AG08396 (cell line): ENCODE measurements at places on chromosomes 7 and 10.

DNA sequence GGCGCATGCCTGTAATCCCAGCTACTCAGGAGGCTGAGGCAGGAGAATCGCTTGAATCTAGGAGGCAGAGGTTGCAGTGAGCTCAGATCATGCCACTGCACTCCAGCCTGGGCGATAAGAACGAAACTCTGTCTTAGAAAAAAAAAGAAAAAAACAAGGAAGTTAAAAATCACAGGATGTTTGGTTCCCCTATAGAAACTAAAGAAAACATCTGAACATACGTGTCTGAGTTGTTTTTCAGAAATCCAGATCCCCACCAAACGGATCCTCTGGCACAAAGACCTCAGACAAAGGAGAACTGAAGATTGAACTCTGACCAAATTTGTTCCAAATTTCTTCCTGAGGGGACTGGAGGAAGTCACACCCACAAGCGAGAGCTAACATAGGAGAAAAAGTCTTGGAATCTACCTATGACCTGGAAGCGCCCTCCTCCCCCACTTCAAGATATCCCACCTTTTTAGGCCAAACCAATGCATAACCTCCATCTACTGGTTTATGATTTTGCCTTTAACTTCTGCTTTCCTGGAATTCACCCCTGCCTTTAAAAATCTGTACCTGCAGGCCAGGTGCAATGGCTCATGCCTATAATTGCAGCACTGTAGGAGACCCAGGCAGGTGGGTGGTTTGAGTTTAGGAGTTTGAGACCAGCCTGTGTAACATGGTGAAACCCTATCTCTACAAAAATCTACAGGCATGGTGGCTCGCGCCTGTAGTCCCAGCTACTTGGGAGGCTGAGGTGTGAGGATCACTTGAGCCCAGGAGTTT, 19.7 kb upstream of the SIRT1 start:
- no peak for DNase-seq

DNA sequence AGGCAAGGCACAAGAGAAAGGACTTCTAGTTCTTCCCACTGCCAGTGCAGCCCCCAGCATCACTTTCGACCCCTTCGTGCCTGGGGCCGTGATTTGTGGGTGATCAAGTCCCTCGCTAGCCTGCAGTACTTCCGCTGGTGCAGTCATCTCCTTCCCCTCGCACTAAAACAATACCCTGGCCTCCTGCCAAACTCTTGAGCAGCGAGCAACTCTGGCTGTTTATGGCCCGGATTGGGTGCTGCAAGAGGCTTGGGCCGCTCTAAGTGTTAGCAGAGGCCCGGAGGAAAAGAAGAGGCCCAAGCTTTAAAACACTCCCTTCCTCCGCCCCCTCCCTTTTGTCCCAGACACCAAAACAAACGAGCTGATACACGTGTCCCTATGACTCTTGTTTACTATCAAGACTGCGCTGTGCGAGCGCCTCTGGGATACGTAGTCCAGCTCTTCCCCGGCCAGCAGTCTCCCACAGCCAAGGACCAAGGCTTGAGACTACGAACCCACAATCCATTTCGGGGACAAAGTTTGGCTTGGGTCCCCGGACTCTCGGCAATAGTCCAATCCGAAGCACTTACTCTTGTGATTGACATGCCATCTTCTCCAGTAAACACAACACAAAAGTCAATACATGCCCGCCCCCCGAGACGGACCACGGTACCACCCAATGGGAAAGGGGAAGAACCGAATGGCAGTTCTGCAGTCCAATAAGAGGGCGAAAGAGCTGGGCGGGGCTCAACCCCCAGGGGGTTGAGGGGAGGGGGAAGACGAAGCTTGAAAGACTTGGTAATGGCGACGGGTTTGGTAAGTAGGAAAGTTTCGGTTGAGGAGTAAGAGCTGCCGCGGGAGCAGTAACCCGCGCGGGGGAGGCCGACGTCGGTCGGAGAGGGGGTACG, at the start of gene HBP1:
TSS of gene HBP1 (plus strand) at position 771 of the 887 bp plus-strand sequence. CDS start 10,891 bp downstream, outside the sequence.
- peak; percentile 97 for DNase-seq

GRCh38 chr10:26172131-26172530, 44.4 kb upstream of the GAD2 start:
- DNase-seq, result no peak

- DNase-seq, result no peak
Measured at GRCh38 chr7:179209-179681, 13.1 kb upstream of the FAM20C start.

- no peak for DNase-seq
Measured at GRCh38 chr7:94360926-94361325, 33.8 kb upstream of the COL1A2 start.

- DNase-seq, result no peak
Measured at GRCh38 chr10:63214571-63214970, 81.4 kb downstream of the NRBF2 start.

DNA sequence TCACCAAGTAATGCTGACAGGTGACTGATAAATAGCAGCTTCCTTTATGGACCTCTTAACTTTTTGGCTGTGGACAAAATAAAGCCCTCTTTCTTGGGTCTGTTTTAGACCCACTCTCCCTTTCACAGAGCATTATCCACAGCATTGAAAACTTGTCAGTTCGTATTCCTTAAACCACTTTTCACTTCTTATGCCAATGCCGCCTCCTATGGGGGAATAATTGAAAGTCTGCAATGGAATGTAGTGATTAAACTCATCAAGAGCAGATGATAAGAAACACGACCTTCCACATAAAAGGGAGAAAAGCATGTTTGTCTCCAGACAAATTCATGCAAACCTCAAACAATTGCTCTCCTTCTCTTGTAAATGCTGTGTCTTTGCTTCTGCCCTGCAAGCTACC, 153.4 kb downstream of the SORCS1 start:
- no peak for DNase-seq

- DNase-seq, result no peak
Measured at GRCh38 chr10:114674346-114674745, 16.3 kb upstream of the ABLIM1 start.

DNA sequence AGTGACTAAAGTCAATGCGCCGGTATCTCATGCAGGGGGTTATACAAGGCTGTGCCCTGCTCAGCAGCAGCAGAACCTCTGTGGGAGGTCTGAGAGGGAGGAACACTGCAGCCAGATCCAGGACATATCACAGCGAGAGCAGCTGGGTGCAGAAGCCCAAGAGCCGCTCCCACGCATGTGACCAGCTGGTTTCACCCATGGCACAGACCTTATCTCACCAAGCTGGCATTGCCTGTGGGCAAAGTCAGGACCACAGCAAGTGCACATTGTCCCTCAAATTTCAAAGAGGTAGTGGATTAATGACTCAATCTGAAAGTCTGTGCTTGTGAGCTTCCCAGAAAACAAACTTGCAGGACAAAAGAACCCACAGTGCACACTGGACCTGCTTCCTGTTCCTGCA, 31.6 kb upstream of the AKR1C1 start:
- DNase-seq, result no peak

- peak; percentile 33 for DNase-seq
Measured at GRCh38 chr10:97234400-97234799, 48.6 kb upstream of the SLIT1 start.

DNA sequence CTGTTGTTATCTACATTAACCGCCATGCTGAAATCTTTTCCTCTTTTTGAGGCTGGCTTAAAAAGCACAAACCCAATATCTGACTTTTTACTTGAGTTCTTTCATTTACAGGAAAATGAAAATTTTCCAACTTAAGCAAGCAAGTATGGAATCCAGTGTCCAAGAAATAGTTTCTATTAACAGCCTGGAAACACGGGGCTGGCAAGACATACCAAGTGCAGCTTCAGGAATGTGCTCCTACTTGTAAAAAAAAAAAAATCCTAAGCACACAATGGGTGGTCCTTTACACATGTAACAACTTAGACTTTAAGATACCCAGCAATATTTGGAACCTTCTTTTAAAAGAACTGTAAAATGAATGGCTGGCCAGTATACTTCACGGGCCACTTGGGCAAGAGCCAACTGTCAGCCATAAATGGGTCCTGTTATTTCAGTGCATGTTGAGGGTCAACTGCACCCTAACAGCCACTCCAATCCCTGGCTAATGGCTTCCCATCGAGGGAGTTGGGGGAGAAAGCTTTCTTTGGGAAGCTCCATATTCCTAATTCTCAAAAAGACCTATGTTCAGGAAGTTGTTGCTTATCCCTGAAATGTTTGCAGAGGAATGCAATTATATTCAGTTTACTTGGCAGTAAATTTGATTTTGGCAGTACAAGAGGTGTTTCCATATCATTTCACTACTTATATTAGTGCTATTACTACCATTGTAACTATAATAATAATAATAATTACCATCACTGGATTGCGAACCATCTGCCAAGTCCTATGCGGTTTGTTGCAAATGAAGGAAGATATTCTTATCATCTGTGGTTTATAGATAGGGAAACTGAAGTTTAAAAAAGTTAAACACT, 236.4 kb upstream of the TMEM72 start:
- DNase-seq, result no peak

GRCh38 chr7:140611641-140612040, 29.0 kb downstream of the DENND2A start:
- no peak for DNase-seq

- peak; percentile 76 for DNase-seq
Measured at GRCh38 chr10:119412244-119413092, 130.1 kb downstream of the RGS10 start.

DNA sequence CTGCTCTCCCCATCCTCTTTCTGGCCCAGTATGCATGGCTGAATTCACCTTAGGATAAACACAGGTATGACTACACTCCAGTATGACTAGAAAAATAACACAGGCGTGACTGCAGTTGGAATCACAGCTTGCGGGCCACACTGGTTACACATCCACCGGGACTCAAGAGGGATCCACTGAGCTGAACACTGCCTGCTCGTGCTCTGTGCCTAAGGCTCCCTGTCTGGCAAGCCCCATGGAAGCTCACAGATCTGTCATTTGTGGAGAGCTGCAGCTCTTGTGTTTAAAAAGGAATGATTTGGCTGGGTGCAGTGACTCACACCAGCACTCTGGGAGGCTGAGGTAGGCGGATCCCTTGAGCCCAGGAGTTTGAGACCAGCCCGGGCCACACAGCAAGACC, 26.8 kb downstream of the VOPP1 start:
- peak; percentile 57 for DNase-seq

- peak; percentile 57 for DNase-seq
Measured at GRCh38 chr10:73814896-73815718, 3.7 kb upstream of the NDST2 start.

GRCh38 chr10:97179731-97180362, 5.9 kb downstream of the SLIT1 start:
- peak; percentile 41 for DNase-seq

DNA sequence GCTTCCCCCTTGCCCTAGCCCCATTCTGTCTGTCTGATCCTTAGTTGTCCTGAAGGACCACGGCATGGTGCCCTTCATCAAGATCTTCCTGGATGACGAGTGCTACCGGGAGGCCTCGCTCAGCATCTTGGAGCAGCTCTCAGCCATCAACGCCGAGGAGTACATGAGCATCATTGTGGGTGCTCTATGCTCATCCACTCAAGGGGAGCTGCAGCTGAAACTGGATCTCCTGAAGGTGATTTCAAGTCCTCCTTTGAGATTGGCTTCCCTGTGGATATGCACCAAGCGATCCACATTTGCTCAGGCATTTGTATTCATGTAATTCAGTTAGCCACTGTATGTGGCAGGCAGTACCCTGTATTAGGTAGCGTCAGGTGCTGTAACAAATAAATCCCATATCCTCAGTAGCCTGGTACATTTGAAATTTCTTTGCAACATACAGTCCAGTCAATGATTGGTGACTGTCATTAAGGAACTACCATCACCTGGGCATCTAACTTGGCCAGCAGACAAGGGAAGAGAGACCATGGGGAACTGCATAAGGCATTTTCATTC, 51.2 kb downstream of the WDFY4 start:
- no peak for DNase-seq

- no peak for DNase-seq
Measured at GRCh38 chr7:72032934-72033333, 379.2 kb downstream of the CALN1 start.

GRCh38 chr7:142654398-142654797, 94.9 kb upstream of the PRSS1 start:
- no peak for DNase-seq

DNA sequence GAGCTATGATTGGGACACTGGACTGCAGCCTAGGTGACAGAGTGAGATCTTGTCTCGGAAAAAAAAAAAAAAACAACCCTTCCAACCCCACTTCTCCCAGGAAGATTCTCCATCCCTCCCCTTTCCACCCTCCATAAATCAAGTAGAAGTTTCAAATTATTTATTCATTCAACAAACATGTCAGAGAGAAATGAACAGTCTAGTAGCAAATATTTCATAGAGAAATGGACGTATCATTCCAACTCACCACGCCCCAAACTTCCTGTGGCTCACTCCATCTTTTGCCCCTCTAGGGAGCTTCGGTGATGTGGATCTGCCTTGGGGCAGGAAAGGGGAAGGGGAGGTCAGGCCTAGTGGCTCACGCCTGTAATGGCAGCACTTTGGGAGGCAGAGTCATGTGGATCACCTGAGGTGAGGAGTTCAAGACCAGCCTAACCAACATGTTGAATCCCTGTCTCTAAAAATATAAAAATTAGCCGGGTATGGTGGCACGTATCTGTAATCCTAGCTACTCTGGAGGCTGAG, 638 bp upstream of the TRAPPC14 start:
- no peak for DNase-seq

DNA sequence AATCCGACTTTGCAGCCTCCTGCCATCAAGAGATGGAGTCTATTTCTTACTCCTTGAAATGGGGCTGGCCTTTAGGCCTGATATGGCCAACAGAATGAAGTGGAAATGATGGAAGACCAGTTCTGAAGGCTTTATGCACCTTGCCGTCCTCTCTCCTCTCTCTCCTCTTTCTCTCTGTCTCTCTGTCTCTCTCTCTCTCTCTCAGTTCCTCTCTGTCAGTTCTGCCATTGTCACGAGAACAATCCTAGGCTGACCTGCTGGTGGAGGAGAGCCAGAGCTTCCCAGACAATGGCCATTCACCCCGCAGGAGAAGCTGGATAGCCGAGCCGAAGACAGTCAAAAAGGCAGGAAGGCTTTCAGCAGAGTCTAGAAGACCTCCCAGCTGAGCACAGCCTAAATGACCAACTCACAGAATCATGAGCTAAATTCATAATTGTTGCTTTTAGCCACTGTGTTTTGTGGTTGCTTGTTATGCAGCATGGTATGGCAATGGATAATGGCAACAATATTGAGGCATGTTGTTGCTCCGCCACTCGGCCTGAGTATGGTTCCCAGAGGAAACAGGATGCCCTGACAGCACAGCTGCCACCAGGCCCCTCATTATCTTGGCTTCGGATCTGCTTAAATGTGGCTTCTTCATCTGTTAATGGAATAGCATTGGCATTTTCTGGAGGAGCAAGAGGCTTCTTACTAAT, 35.5 kb downstream of the FRMPD2 start:
- no peak for DNase-seq

GRCh38 chr10:76297358-76297757, 865.9 kb downstream of the LRMDA start:
- DNase-seq, result no peak
